ENCODE measurements at places on chromosomes 3 and 15.

DNA sequence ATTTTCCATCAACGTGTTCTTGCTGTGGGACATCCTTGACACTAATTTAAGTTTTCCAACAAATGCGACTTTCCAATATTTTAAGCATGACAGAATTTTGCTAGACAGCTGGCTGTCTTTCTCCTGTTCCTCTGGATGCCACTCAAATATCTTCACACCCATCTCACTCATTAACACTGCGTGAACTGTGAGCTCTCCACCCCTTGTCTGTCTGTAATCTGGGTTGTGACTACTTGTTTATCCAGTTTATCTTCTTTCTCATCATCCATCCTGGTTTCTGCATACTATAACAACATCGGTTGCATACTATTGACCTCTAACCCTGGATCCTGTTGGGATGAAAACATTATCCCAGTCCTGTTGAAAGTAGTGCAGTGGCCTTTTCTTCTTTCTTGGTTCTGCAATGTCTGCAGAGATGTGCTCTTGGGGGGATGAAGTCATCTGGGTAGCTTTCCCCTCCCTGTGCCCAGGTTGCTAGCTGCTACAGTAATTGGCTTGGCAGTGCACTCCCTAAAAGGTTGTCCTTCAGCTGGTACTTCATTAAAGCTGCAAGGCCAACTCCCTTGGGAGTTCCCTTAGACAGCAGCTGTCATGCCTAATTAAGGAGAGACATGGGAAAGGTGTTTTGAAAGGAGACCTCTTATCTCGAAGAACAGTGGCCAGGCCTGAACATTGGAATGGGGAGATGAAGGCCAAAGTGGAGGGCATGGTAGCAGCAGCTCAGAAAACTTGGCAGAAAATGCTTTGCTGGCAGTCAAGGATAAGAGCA, 24.7 kb downstream of the KAT2B start:
- peaks cover 64% of the 10 kb centered on the region for H3K4me1 ChIP-seq
- no peaks in the 10 kb centered on the region for H3K27me3 ChIP-seq
- H3K36me3 ChIP-seq = peaks cover 6% of the 10 kb centered on the region
- no peak overlapping the region for H3K27ac ChIP-seq
- no peak overlapping the region for H3K4me3 ChIP-seq

- no peaks in the 10 kb centered on the region for H3K4me1 ChIP-seq
- no peak overlapping the region for H3K4me3 ChIP-seq
These were observed 48.6 kb downstream of the ZDHHC3 start for GRCh38 chr3:44927371-44927770.

GRCh38 chr3:48135552-48136495, 52.4 kb downstream of the CDC25A start:
- no peaks in the 10 kb centered on the region for H3K27me3 ChIP-seq
- no peaks in the 10 kb centered on the region for H3K4me1 ChIP-seq
- H3K36me3 ChIP-seq = no peaks in the 10 kb centered on the region
- H3K27ac ChIP-seq = no peak overlapping the region
- no peak overlapping the region for H3K4me3 ChIP-seq

DNA sequence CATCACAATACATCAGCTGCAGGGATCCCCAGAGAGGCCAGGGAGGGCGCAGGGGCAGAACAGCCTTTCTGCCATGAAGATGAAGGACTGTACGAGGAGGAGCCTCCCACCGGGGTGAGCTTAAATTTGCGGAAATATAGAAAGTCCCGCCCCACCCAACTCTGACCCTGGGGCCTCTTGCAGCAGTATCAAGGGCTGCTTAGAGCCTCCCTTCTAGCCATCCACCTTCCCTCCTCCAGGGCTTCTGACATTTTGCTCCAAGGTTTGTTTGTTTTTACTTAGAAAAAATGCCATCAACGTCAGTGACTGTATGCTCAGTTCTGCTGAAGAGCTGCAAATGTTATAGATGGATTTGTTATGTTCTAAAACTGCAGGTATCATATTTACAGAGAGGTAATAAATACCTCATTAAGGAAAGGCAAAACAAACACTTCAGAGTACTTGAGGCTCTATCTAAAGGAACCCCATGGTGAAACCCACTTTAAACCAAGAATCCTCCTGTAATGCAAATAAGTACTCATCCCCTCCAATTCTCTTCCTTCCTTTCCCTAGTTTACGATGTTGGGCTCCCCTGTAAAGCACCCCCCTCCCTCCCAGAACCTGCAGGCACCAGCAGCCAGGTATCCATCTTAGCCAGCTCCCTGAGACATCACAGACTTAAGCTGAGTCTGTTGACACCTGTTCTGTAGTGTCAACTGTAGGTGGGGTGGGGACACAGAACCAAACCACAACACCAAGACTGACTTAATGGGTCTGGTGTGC, 30.5 kb downstream of the RFTN1 start:
- peak; percentile 50 for DNase-seq
- H3K27me3 ChIP-seq = no peaks in the 10 kb centered on the region
- H3K27ac ChIP-seq = peak overlapping the region; percentile 76
- H3K36me3 ChIP-seq = peaks cover 37% of the 10 kb centered on the region
- H3K4me3 ChIP-seq = peak overlapping the region; percentile 35
- peaks cover 72% of the 10 kb centered on the region for H3K4me1 ChIP-seq

Data from activated CD4-positive, alpha-beta memory T cell treated with anti-CD3 and anti-CD28 coated beads for 36 hours (primary cell).